NCI-H1048 (cell line): ENCODE measurements at places on chromosomes 2 and 18.

- DNase-seq = no peak
Observed at GRCh38 chr18:23471486-23471885, 18.4 kb downstream of the RIOK3 start.

- no peak for DNase-seq
Observed at GRCh38 chr2:43240766-43241150, 14.4 kb upstream of the ZFP36L2 start.

DNA sequence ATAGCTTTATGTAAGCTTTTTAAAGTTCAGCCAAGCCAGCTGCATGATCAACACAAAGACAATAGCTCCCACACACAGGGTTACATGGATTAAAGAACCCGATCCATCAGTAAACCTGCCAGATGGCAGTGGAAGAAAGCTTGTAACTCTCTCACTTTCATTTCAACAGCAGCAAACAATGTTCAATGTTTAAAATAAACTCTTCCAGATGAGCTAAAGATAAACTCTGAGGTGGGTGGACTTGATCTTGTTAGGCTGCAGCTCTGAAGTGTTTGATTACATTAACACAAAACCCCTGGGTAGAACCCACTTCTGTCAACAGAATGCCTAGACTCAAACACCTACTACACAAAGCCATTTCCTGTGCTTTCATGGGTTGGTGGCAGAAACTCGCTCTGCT lies 13.9 kb downstream of the RDH14 start:
- DNase-seq = no peak

DNA sequence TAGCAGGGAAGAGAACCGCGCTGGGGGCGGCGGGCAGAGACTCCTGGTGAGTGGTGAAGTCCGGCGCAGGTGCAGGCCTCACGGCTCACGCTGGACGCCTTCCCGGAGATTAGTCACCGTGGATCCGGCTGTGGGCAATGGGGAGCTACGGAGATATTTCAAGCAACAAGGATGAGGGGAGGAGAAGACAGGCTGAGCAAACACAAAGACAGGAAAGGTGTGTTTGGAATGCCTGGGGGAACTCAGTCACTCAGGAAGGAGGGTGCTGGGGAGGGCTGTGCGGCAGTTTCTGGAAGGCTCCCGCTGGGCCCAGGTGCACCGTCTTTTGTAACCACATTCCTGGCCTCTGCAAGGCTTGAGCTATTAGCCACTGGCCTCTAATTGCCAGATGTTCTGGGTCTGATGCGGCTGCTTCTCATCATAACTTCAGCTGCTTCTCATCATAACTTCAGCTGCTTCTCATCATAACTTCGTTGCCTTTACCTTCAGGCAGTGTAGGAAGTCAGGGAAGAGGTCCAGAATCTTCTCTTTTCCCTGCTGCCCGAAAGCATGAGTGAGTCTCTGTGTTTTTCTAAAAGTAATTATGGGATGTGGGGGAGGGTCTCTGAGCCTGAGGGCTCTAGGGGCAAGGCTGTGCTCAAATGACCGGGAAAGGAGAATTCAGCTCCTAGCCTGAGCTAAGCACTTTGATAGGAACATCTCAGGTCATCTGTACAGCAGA lies 118.9 kb downstream of the PXDN start:
- DNase-seq = no peak

DNA sequence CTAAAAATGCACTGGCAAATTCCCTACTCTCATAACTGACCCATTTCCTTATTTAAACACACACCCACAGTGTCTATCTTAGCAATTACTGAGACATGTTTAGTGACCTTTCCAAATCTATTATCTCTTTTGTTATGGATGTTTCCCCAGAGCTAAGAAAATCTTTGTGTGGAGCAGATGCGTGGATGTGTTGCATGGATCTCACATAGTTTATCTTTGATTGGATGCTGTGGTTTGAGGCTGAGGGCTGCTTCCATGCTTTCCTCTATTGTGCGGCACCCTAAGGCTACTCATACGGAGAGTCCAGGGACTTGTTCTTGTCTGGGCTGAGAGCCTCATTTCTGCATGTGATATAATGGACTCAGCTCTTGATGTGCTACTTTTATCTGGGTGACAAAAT lies 4.7 kb downstream of the ANKZF1 start:
- no peak for DNase-seq

GRCh38 chr2:240203788-240204270 lies 63.4 kb upstream of the OTOS start:
- no peak for DNase-seq

GRCh38 chr2:85578243-85579180 lies 1.1 kb downstream of the VAMP8 start:
- DNase-seq = no peak

GRCh38 chr2:129118296-129118695 lies 799.6 kb upstream of the HS6ST1 start:
- no peak for DNase-seq

GRCh38 chr18:39235118-39235719 lies 1669.6 kb upstream of the CELF4 start:
- DNase-seq = no peak

DNA sequence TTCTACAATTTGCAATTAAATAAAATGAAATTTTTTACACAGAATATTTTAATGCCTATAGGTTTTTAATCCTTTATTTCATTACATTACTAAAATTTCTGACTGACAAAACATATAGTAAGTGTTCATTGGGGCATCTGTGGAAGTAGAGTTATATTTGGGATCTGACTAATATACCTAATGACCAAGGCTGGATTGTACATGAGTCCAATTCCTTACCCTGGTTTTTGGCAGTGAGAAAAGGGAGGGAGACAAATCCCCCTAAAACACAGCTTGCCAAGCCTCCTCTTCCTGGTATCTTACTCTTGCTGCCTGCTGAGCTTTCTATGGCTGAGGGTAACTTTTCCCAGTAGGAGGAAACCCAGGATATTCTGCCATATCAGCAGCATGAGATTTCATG lies 149.4 kb upstream of the CDH20 start:
- DNase-seq = no peak

DNA sequence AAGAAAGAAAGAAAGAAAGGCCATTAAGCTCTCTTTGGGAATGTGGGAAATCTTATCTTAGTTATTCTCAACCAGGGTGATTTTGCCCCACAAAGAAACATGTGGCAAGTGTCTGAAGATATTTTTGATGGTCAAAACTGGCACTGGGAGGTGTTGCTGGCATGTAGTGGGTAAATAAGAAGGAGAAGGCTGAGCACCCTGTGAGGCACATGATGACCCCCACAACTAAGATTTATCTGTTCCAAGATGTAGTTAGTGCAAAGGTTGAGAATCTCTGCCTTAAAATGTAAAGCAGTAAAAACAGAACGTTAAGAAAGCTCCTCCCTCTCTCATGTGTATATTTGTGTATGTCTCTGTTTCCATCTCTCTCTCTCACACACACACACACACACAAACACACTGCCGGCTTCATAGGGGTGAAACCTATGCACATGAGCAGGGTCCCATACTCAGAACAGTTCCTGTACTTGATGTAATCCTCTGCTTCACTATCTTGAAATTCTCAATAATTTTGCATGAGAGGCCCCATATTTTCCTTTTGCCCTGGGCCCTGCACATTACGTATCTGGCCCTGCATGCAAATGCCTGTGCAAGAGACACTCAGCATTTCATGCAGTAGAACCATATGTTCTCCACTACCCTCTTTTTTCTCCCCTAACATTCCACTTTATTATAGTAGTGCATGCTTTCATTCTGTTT lies 94.3 kb downstream of the MREG start:
- DNase-seq = peak; percentile 31

- no peak for DNase-seq
Observed at GRCh38 chr2:240893363-240893844, 2.6 kb downstream of the MAB21L4 start.

- peak; percentile 77 for DNase-seq
Observed at GRCh38 chr18:69845593-69846506, 101.8 kb downstream of the CD226 start.

DNA sequence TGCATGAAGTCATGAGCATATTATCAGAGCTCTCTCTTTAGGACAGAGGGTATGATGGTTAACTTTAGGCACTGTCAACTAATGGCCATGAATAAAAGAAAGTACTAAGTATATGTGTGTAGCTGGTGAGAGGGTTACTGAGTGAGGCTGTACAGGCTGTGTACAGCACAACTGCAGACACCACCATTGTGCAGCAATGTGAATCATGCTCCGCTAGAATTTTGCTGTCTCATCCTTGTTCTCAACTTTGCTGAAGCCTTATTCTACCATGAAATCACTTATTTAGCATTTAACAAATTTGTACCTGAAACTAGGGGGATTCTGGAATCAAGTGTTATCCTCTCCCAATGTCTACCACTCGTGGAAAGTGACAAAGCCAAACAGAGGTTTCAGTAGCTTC lies 414.9 kb downstream of the PLCL1 start:
- DNase-seq = no peak

GRCh38 chr2:97718942-97719341 lies 5.6 kb downstream of the ZAP70 start:
- no peak for DNase-seq

DNA sequence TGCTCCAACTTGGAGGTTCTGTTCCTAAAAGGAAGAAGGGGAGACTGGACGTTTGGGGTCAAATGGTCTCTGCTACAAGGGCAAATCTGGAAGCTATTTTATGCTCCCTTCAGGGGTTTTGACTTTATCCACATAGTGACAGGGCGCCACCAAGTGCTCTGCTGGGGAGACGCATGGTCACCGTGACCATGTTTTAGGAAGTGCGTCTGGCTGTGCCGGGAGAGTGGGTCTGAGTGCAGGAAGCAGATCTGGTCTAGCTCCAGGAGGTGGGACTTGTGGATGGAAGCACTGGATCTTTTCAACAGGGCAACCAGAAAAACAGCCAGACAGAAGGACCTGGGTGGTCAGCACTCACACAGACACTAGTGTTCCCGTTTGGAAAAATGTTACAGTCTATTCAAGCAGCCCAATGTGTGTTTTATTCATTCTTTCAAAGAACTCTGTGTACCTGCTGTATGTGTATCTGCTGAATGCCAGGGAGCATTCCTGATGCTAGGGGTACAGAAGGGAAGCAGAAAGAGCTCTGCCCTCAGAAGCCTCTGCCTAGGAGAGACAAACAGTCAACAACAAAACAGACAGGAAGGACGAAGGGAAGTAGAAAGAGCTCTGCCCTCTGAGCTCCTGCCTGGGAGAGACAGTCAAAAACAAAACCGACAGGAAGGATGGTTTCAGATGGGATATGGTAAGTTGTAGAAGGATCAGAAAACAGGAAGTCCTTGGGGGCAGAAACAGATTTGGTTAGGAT lies 14.3 kb downstream of the IMPA2 start:
- no peak for DNase-seq

DNA sequence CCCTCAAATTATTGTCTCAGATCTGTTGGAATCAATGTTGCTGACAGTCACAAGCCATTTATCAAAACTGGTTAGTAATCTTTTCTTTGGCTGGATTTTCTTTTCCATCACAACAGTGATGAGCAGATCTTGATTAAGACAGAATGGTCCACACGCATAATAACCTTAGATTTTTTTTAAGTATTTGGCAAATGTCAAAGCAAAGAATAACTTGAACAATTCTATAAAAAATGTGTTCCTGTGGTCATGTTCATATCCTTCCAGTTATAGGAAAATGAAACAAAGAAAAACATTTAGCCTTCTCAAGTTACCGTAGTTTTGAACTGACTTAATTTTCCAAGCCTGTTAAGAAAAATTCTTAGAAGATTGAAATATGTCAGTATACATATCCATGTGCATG lies 659.9 kb upstream of the ID2 start:
- DNase-seq = no peak

GRCh38 chr2:216131175-216131926 lies 22.2 kb downstream of the XRCC5 start:
- no peak for DNase-seq

DNA sequence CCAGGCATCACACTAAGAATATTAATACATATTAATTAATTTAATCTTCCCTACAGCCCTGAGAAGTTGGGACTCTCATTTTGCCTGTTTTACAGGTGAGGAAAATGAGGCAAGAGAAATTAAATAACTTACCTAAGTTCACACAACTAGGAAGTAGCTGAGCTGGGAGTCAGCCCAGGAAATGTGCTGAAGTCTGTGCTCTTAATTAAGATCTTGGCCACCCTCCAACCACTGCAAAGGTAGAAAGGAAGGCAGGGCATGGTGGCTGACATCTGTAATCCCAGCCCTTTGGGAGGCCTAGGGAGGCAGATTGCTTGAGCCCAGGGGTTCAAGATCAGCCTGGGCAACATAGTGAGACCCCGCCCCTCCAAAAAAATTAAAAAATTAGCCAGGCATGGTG lies 12.9 kb upstream of the MGAT4A start:
- no peak for DNase-seq

DNA sequence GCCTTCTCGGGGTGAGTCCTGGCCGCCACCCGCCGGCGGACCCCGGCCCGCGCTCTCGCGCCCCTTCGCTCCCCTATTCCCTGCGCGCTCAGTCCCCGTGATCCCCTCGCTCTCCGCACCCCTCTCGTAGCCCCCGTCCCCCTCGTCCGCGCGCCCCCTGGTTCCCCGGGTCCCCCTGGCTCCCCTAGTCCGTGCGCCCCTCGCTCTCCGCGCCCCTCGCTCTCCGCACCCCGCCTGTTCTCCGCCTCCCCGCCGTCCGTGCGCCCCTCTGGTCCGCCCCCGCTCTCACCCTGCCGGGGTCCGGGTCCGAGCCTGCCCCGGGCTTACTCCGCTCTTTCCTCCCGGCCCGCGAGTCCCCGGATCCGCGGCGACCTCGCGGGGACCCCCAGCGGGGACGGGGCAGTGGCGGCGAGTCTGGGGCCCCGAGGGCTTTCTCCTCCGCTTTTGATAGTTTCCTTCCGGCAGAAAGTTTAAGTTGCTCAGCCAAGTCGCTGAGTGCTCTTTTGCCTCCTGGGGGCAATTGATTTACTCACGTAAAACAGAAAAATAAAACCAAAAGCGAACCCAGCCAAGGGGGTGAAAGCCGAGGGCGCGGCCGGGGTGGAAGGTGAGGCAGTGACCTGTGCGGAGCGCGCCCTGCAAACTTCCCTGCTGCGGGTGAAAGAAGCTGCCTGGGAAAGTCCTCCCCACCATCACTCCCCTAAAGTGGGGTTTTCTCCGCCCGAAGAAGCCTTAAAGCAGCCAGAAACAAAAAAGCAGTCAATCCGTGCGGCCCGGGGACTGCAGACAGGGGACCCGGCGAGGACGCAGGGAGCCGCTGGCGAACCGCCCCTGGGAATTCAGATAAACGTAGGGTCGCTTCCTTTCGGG lies 568 bp downstream of the RAB31 start:
- DNase-seq = no peak

DNA sequence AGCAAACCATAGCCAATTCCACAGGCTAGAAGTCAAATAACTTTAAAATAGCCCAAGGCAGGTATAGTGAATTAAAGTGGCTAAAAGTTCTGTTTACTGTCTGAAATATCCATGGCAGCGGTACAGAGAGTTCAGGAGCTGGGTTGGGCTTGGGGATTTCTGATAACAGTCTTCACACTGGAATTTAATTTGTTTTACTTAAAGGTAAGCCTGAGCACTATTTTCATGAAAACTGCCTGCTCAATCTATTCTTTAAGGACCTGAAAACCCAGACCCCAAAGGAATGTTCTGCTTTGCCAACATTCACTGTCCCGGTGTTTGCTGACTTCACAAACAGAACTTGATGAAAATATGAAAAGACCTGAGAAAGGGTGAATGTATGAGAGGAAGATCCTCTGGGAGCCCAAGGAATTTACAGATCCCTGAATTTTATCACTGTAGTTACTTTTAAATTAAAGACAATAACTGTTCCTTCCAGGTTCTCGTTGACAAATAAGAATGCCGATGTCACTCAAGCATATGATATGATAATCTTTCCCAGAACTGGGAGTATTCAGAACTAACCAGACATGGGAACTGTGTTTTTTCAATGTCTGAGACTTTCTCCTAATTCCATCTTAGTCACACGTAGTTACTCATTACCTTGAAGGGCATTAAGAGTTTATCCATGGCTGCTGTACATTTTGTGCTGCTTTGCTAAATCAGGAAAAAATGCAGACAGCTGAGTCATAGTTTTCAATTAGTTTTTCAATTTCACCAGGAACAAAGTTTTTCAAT lies 28.3 kb upstream of the ITGB6 start:
- no peak for DNase-seq
